SHP77 (cell line): ENCODE measurements at places on chromosomes 12 and 14.

GRCh38 chr14:105388976-105389375, 9.4 kb upstream of the TEX22 start:
- no peak for DNase-seq

- DNase-seq = no peak
Measured at GRCh38 chr12:83739607-83740006, 1052.9 kb downstream of the TMTC2 start.

DNA sequence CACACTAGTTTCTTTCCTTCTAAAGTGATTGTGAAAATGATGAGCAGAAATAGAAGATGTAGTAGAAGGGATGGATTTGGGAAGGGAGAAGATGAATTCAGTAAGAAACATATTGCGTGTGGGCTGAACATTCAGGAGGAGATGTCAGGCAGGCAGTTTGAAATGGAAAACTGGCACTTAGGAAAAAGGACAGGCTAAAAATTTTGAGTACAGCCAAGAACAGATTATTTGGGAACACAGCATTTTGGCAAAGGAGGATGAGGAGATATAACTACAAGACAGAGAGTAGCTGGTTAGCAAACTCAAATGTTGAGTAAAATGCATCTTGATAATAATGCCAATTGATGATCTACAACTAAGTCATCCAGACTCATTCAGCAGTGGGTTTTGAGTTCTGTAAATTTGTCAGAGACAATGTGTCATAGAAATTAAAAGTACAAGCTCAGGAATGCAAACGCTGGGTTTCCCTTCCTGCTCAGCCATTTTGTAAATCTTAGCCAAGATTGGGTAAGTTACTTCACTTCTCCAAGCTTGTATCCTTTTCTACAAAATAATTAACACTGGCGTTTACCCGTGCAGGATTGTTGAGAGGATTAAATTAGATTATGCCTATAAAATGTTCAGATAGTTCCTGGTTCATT, 255.0 kb downstream of the NAV3 start:
- DNase-seq = no peak

- DNase-seq = no peak
Measured at GRCh38 chr14:31216359-31216758, 8.8 kb upstream of the HECTD1 start.
